Posterior vena cava (tissue), 2 donors: ENCODE measurements at places on chromosomes 12 and 14. TPM values are rescaled to one million over a fixed set of nuclear protein-coding genes. Genes with fewer than 3 reads are reported as not detected.
A peak's percentile ranks its signal among the peaks of the same experiment; 100 is the strongest.

- no peak for DNase-seq
These were observed 77.8 kb upstream of the RAP1B start for GRCh38 chr12:68532887-68533248.

- peak; percentile 96 for DNase-seq
These were observed 47.2 kb upstream of the CTDSP2 start for GRCh38 chr12:57893431-57894353.

- DNase-seq: no peak
These were observed 436.2 kb downstream of the BCL11B start for GRCh38 chr14:98835825-98836100.

DNA sequence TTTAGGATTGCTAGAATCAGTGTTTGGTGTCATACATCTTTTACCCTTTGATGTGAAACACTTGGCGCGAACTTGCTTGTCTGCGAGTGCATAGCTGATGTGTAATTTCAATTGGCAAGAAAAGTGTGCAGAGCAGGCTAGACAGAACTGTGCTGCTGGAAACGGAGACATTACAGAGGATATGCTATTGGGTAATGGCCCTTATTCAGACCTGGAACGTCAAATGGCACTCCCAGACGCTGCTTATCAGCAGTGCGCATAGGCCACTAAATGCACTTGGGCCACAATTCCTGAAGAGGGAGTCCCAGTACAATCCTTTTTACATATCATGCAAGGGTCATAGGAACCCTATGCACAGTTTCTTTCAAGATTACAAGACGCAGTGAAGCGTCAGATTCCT lies 15.7 kb upstream of the SLC10A1 start:
- DNase-seq: no peak

- DNase-seq: no peak
These were observed 391.8 kb upstream of the DCN start for GRCh38 chr12:91574391-91574790.

GRCh38 chr12:112340230-112340629 lies 42.0 kb downstream of the HECTD4 start:
- DNase-seq: no peak

DNA sequence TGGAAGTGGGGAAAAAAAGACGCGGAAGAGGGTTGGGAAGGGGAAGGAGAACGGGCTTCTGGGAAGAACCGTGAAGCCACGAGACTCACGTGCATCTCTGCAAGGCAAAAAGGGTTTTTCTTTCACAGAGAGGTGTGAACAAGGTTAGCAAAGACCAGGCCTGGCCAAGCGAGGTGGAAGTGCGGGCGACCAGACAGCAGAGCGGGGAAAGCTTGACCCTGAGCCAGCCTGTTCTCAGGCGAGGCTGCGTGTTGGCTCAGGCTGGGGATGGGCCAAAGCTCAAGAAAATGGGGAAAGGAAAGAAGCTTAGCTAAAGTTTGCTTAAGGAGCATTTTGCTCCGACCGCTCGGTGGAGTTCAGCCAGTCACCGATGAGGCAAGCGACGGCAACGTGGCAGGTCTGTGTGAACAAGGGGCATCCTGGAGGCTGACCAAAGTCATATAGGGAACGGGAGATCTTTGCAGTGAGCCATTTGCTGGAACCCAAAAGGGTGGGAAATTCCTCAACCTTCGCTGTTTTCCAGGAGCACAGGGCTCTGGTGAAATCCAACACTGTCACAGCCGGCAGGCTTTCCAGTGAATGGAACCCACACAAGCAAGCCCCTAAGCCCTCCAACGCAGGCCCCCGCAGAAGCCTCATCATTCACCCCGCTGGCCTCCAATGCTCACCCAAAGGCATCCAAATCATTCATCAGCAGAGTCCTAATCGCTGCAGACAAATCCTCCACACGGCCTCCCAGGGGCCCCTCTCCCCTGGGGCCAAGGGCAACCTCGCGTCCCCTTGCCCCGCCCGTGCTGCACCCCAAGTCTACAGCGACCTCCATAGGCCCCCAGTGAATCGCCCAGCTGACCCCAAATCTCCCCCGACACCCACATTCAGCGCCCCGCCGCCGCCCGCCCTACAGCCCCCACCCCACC lies 754 bp downstream of the ZNF605 start:
- no peak for DNase-seq

- no peak for DNase-seq
These were observed 154.0 kb downstream of the NDUFA12 start for GRCh38 chr12:94849411-94849976.

DNA sequence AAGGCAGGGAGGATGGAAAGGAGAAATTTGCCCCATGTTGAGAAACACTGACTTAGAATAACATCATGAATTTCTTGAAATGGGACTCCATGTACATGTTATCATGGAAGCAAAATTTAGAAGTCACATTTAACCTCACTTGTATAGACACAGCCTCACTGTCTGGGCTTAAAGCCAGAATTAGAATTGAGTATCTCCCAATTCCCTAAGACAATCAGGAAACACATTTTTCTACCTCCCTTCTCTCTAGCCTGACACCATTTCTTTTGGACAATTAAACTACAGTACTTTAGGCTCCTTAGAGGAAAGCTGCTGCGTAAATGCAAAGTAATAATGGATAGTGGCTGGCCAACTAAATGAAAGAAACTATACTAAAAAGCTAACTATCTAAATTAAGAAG lies 795.5 kb downstream of the C12orf50 start:
- no peak for DNase-seq

- no peak for DNase-seq
These were observed 31.7 kb downstream of the RASAL1 start for GRCh38 chr12:113103756-113104450.

DNA sequence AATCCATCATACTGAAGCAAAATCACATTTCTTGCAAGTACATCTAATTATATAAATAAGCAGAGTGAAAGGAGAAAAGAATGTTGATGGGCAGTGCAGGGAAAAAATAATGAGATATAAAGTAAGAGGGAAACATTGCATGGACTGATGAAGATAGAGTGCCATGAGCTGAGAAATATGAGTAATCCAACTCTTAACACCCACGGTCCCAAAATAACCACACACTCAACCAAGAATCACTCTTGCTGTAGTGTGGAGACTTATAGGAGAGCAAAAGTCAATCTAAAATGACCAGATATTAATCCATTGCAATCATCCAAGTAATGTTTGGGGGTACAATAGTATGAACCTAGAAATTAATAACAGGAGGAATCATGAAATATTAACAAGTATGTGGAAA lies 40.2 kb downstream of the MYF5 start:
- no peak for DNase-seq

DNA sequence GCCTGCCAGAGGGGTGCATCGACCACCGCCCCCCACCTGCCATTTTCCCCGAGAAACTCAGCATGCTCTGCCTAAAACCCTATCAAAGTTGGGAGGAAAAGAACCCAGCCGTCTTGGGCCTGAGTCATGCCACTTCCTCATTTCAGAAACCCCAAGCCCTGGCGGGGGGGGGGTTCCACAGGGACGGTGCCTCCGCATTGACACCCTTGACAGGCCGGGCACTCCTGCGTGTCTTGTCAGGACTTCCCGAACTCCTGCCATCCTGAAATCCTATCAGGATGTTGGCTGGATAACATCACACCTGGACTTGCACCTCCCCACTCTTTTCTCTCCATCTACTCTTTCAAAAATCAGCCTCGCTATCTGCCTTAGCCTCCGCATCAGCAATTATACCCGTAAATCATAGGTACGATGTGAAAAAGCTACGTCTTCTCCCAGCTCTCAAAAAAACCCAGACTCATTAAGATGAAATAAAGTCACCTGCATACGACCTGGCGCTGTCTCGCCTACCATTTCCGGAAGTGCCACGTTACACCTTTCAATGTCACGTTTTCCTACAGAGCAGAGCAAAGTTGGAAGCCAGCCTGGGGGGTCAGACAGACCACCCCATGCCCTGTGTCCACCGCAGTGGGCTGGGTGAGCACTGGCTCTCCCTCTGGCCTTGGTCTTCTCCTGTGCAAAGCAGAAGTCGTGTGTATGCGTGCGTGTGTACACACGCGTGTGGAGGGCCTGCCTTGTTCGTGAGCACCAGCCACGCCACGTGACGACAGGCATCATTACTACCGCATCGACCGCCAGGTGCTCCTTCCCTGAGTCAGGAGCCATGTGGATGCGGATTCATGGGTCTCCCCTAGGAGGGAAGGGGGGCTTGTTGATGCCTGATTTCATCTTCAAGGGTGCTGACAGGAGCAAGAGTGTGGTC lies 96.7 kb downstream of the RFLNA start:
- DNase-seq: peak; percentile 93

- DNase-seq: no peak
These were observed 136.5 kb upstream of the CCND2 start for GRCh38 chr12:4137015-4137414.

GRCh38 chr12:109044241-109044640 lies 8.1 kb upstream of the USP30 start:
- no peak for DNase-seq

GRCh38 chr12:4786795-4787194 lies 66.6 kb downstream of the GALNT8 start:
- DNase-seq: no peak

DNA sequence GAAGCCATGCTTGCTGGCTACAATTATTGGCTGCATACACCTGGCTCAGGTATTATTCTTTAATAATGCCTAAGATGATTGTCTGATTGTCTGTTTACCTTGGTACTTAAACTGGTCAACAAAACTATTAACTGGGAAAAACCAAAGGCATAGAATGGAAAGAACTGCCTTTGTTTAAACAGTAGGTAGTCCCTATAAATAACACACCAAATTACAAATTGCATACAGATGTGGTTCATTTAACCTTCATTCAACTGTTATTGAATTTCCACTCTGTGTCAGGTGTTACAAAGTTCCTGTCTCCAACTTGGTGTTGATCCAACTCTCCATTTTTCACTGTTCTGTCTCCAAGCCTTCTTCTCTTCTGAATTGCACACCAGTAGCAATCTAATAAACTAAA lies 79.8 kb upstream of the FSCB start:
- DNase-seq: no peak

GPR132 gene
- total RNA-seq: 1.8 TPM

ANO2 gene
- 16.4 TPM for total RNA-seq

GPRC5D gene
- not detected for total RNA-seq

ACOT6 gene
- total RNA-seq: not detected

HOXC4 gene
- total RNA-seq: 19.4 TPM

WNT1 gene
- total RNA-seq: not detected

SART3 gene
- 27.4 TPM for total RNA-seq
